ENCODE measurements at places on chromosomes 6 and 20.

DNA sequence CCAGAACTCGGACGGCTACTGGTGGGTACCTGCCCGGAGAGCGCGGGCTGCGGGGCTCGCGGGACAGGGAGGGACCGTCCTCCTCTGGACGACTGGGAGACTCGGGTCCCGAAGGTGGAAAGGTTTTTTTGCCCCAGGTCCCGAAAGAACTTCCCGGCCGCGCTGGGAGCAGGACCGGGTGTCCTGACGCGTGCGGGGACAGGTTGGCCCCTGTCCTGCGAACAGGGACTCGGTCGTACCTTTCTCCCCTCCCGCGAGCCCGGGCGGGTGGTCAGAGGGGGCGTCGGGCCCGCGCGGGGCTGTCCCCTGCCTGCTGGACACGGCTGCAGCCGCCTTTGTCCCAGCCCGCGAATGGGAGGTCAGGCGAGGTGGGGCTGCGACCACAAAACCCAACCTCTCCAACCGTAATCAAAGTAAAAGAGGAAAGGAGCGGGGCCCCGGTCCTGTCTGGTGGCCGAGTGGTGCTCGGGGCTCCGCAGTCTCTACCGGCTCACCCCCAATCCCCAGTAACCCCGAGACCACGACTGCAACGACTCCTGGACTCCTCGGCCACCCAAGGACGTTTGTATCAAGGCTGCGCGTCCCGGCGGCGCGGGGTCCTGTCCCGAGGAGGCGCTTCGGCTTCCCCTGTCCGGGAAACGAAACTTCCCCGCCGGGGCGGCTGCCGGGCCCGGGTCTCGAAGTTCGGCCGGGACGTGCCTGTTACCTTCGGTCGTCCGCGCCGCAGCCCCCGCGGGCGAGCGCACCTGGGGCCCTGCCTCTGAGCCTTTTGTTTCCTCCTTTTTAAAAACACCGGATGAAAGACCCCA, 798 bp downstream of the DSP start:
- DNase-seq, result no peak

DNA sequence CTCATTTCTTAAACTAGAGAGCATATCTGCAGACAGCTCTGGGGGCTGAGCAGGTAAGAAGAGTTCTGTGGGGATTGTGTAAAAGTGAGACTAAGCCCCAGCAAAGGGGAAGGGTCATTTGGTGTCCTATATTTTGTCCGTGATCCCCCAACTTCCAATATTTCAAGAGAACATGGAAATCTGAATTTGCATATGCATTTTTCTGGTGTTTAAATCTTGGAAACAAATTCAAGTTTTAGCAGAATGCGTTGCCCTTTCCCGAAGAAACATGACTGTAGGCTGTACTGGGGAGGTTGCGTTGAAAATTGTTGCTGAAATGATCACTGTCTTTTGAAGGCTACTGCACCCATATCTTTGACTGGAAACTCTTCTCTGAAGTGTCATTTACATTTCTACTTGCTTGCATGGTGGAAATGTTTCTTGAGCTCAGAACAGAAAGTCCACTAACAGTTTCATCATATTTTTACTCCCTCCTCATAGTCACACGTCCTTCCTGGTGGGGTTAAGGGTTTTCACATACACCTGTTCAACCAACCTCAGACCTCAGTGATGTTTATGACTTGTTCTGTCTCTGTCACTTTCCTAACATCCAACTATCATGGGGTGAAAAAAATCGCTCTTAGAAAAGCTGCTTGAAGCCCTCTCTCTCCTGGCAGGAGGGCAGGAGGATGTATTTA, 140.3 kb downstream of the BCAS1 start:
- no peak for DNase-seq

DNA sequence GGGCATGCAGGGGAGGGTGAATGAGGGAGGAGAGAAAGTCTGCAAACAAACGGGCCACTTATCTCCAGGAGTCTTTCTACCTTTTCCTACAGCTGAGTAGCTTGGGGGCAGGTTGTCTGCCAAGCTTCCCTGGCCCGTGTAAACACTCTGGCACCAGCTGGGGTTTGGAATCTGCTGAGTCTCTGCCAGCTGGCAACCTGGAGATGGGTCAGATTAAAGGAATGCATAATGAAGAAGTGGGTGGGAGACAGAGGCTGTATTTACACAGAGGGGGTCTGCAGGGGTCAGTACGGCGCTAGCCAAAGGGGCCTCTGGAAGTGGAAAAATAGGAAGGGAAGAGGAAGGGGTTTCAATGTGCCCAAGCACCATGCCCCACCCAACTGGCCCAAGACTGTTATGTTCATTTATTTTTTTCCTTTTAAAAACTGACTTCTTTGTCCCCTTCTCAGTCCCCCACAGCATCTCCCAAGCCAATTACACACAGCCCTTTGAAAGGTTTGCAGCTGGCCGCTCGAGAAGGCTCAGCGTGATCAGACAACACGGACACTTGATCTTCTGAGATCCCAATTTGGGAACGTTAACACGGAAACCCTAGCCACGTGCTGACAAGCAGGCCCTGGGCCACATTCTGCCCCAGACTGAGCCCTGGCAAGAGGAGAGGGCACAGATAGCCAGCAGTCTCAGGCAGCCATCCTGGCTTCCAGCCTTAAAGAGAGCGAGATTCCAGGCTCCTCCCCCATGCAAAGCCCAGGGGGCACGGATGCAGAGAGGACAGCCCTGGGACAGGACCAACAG, 25.2 kb downstream of the TRAM2 start:
- DNase-seq, result no peak

GRCh38 chr6:6584310-6585002, 4.1 kb upstream of the LY86 start:
- no peak for DNase-seq

DNA sequence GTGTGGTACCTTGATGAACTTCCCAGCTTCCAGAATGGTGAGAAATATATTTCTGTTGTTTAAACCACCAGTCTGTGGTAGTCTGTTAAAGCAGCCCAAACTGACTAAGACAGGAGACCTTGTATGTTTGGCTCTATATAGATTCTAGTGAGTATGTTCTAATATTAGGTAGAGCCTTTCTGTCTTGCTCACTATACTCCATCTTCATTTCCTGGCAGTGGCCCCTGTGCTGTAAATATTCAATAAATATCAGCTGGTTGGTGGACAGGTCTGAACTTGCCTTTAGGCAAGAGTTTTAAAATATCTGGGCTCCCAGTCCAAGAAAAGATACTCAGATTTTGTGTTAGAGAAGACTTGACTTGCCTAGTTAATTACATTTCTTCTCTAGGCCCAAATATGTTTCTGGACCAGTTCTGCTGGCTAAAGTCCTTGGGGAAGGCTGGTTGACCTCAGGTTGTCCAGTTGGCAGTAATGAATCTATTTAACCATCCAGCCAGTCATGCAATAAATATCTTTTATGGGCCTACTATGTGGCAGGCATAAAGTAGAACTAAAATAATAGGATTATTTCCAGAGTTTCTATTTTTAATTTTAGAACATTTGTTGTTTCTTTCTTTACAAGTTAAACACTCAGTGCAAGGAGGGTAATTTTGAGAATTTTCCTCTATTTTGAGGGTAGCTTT, 22.3 kb downstream of the PPP1R14C start:
- DNase-seq, result no peak

- DNase-seq, result no peak
Observed at GRCh38 chr6:144530118-144530517, 245.0 kb downstream of the UTRN start.

- DNase-seq, result no peak
Observed at GRCh38 chr6:136076496-136076895, 173.6 kb downstream of the MTFR2 start.

GRCh38 chr20:60851826-60852704, 400.0 kb upstream of the CDH4 start:
- no peak for DNase-seq

DNA sequence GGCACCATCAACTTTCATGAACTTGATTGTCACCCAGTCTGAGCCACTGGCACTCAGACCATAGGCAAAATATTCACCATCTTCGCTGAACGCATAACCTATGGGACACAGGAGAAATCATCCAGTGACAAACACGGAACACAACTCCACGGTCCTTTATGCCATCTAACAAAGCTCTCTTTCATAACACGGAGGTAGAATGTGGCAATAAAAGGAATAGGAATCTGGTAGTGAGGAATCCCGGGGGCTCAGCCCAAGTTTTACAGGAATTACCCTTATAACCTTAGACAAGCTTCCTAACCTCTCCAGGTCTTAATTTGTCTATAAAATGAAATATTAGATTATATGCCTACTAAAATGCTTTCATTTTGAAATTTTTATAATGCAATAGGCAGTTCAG, 29.4 kb downstream of the PREP start:
- no peak for DNase-seq

DNA sequence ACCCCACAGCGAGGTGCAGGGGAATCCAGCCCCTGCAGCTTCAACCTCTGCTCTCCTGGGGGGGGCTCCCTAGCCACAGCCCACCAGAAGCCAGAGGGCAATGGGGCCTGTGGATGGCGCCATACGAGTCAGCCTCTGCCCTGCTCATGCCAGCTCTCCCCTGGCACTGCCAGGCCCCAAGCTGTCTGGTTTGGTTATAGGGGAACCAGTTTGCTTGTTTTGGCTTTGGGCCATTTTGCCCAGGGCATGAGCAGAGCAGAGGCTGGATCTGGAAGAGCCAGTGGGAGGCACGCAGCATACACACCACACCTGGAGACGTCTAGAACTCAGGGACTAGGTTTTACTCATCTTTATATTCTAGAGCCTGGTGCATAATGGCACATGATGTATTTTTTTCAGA, 66.7 kb upstream of the SLC22A16 start:
- DNase-seq, result no peak

- DNase-seq, result no peak
Observed at GRCh38 chr20:47944682-47945081, 159.4 kb upstream of the SULF2 start.
